Mesendoderm (in vitro differentiated cells): ENCODE measurements at places on chromosomes 11 and 22.

DNA sequence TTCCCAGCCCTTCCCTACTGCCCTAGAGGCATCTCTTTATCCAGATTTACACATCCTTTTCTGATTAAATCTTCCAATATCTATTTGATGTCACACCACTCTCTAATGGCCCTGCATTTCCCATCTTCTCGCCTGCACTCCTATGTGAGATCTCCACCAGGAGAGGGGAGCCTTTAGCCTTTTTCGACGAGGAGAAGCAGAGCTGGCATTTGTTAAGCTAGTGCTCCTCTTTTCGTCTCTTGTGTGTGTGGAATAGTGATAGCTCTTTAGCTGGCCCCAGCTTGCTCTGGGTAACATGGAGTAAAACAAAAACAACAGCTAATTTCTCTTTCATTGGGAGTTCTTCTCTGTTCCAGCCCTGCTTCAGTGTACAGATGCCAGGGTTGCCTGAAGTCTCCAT, 536.5 kb downstream of the NTM start:
- peak; percentile 51 for DNase-seq

- DNase-seq, result peak; percentile 77
Measured at GRCh38 chr11:132456751-132457328, 1075.5 kb downstream of the OPCML start.

DNA sequence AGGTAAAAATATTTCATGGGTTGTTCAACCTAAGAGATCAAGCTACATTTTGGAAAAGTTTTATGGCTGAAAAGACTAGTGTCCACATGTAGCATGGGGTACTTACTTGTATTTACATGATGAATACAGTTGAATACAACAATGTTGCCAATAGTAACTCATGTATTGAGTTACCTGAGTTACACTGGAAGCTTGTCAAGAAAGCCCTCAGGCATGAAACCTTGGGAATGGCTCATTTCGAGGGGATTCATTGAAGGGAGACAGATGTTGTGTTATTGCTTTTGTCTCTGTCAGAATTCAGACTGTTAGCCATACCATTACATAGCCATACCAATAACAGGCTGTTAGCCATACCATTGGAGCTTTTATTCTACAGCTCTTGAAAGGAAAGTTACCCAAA, 9.2 kb downstream of the OR51F2 start:
- DNase-seq, result no peak

- no peak for DNase-seq
Measured at GRCh38 chr11:3904228-3904627, 48.8 kb downstream of the STIM1 start.

GRCh38 chr22:37804881-37805809, 2.6 kb upstream of the GCAT start:
- DNase-seq, result peak; percentile 88
